ENCODE measurements at places on chromosomes 2 and 18. TPM values are rescaled to one million over a fixed set of nuclear protein-coding genes. Genes with fewer than 3 reads are reported as not detected.

DNA sequence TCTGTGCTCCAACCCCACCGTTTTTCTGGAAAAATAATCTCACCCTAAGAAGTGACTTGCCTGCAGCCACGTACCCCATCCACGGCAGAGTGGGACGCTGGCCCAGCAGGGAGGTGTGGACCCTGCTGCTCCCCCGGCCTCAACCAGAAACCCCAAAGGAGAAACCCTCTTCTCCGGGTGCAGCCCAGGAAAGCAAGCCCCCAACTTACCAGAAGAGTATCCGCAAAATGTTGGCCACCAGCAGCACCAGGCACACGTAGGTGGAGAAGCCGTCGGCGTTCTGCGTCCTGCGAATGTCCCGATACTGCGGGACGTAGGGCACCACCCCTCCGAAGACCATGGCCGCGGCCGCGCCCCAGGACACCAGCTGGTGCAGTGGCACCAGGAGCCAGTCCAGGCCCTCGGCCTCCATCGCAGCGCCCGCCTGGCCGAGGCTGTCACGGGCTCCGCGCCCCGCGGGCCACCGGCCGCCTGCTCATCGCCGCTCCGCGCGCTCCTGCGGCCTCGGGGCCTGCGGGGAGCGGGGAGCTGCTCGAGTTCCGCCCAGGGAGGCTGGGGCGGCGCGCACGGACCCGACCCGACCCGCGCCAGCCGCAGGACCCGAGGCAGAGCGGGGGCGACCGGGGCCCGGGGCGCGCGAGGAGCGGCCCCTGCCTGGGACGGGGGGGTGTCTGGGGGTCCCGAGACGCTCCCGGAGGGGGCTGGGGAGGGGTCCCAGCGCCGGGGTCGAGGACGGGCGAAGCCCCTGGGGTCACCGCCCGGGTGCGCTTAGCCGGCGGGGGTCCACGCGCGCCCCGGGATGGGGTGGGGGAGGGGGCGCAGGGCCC, 725 bp downstream of the SLC66A2 start:
- no peak for DNase-seq

DNA sequence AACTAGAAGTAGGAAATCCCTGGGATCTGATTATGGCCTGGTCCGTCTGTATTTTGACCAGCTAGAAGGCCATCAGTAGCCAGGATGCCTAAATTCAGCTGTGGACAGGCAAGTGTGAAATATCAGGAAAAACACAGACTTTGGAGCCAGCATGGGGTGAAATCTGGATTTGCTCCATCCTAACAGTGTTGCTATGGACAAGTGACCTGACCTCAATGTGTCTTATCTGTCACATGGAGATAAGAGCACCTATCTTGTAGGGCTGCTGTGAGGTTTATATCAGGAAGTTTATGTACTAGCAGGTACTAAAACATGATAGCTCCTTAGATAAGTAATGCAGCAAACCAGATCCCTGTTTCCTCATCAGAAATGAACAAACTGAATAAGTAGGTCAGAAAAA, 460.4 kb downstream of the STK39 start:
- no peak for DNase-seq

DNA sequence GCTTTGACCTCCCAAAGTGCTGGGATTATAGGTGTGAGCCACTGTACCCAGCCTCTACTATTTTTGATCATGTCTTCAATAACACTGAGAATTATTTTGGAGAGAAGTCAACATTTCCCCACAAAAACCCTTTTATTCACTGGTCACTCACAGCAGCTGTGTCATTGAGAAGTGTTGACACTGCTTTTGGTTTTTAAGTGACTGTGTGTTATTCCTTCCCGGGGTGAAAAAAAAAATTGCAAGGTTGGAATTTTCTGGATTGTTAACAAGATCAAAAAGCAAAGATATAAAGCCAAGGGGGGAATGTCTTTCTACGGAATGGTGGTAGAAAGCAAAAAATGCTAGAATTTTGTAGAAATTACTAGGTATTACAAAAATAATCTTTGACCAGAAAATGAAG, 61.5 kb downstream of the TANC1 start:
- DNase-seq: no peak

- no peak for DNase-seq
These were observed 84.6 kb downstream of the FAM210A start for GRCh38 chr18:13641551-13642439.

DNA sequence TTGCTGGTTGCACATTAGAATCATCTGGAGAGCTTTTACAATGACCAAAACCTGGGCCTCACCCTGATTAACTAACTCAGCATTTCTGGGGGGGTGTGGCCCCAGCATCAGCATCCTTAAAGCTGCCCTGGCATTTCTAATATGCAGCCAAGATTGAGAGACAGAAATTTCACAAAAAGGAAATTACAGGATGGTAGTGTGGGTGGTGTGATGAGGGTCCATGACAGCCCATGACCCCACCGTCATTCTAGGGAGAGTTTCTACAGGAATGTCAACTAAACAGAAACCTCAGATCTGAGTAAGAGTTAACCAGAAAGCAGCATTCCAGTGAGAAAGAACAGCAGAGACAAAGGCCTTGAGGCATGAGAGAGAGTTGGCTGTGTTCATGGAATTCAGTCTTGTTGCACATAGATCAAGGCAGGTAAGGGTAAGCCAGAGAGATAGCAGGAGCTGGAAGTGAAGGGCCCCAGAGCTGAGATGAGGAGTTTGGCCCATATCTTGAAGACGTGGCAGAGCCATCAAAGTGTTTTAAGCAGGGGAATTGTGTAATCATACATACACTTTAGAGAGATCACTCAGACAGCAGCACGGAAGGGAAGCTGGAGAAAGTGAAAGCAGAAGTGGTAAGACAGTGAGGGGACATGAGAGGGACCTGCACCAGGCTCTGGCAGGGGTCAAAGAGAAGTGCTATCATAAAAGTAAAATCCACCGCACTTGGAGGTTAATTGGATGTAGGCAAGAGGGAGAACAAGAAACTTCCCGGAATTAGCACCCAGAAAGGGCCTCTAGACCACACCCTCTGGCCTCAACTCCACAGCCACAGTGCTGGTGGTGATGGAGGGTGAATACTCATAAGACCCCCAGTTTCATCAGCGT, 7.8 kb upstream of the TRABD2A start:
- DNase-seq: peak; percentile 34

Gene FKBP1B
- 16.5 TPM for total RNA-seq

Gene ENOSF1
- 25.5 TPM for total RNA-seq

DNA sequence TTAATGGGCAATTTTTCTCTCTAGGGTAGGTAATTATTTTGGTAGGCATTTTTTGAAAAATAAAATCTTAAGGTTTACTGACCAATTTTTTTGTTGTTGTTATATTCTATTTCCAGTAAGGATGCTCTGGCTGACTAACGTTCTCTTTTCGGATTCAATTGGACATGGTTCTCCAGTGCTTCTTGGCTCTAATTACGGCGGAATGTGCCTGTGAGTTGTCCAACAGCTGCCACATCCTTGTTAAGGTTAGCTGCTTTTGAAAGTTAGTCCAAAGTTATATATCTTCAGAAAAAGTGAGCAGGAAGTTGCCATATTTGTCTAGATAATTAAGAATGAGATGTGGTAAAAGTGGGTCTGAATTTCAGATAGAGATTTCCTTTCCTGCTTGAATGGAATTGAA, 45.8 kb upstream of the SMIM21 start:
- no peak for DNase-seq

Gene OLA1
- 132 TPM for total RNA-seq

DNA sequence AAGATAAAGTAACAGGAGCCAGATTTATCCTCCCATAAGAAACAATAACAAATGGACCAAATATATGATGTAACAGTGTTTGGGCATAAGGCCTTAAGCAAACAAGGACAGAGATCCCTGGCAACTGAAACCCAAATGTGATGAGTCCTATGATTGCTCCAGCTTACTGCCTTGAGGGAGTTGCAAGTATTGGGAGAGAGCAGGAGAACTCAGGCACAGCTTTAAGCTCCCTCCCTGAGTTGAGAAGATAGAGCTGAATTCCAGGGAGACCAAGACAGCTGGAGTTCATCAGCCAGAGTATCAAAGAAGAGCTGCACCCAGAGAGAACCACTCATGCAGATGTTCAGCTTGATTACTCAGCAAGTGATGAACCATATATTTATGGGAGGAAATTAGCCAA, 814.5 kb upstream of the RAB6C start:
- peak; percentile 7 for DNase-seq

Gene CPO
- total RNA-seq: 0.13 TPM

GRCh38 chr2:115234737-115235136, 792.3 kb downstream of the DPP10 start:
- DNase-seq: no peak
